ENCODE measurements at places on chromosomes 6 and 20. TPM values are rescaled to one million over a fixed set of nuclear protein-coding genes. Genes with fewer than 3 reads are reported as not detected.
A peak's percentile ranks its signal among the peaks of the same experiment; 100 is the strongest.

DNA sequence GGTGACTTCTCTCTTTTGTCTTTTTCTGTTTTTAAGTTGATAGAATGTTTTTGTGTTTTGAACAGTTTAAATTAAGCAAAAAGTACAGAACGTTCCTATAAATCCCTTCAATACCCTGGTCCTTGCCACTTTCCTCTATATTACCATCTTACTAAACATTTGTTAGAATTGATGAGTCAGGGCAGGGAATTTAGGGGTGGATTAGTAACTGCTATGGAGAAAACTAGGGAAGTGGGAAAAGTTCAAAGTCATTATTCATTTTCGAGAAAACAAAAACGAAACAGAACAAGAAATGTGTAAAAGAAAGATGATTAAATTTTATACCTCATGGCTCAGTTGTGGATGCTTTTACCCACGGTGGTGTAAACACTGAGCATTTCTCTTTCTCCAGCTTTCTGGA is 240.4 kb upstream of the SULF2 start:
- DNase-seq: no peak
- no peak overlapping the region for H3K4me3 ChIP-seq
- no peaks in the 10 kb centered on the region for H3K36me3 ChIP-seq

GRCh38 chr6:28485482-28485881 is 30.1 kb downstream of the GPX6 start:
- H3K4me1 ChIP-seq: peaks cover 18% of the 10 kb centered on the region
- H3K27ac ChIP-seq: no peak overlapping the region
- DNase-seq: no peak
- H3K4me3 ChIP-seq: no peak overlapping the region

DNA sequence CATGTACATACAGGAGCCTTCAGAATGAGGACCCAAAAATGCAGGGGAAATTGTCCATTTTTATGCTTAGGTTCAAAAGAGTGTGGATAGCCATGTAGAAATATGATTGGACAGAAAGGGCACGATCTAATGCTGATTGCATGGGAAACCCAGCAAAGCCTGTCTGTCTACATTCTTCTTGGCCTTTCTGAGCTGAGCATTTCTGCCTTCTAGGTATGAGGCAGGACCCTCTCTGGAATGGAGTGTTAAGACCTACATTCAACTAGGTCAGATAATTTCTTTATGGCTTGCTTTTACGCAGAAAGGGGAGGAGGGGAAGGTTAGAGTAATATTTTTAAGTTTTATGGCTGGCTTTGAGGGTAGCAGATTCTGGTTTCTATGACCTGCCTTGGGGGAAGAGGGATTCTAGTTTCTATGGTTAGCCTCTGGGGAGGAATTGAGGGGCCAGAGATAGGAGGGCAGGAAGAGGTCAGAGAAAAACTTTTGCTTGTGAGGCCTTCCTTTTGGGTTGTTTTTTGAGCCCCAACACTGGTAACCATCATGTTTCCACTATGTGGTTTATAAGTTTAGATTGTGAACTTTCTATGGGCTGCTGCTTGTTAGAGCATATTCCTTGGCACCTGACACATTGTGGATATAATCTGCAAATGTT is 63.5 kb downstream of the LYRM2 start:
- no peak overlapping the region for H3K27ac ChIP-seq
- H3K4me1 ChIP-seq: peaks cover 3% of the 10 kb centered on the region
- peaks cover 3% of the 10 kb centered on the region for H3K36me3 ChIP-seq

DNA sequence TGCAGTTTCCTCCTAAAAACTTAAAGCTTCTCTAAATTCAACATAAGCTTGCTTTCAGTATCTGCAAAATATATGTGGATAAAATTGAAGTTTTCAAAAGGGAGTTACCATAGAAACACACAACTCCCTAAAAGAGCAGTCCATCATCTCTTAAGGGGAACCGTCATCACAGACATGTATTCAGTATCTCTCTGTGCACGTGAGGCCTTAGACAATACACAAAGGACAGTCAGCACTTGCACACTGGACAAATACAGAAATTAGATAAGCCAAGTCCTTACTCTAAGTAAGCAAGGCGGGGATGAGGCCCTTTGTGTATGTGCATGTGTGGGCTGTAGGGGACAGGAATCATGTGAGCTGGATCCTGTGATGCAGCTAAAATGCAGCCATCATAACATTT is 136.6 kb downstream of the BACH2 start:
- no peaks in the 10 kb centered on the region for H3K36me3 ChIP-seq
- H3K4me1 ChIP-seq: peaks cover 87% of the 10 kb centered on the region
- peak overlapping the region; percentile 90 for H3K27ac ChIP-seq
- peak overlapping the region; percentile 59 for H3K4me3 ChIP-seq
- no peak for DNase-seq

GRCh38 chr6:7640607-7641577 is 50.9 kb downstream of the SNRNP48 start:
- H3K36me3 ChIP-seq: no peaks in the 10 kb centered on the region
- DNase-seq: no peak
- no peak overlapping the region for H3K27ac ChIP-seq
- no peaks in the 10 kb centered on the region for H3K4me1 ChIP-seq
- peaks cover 2% of the 10 kb centered on the region for H3K27me3 ChIP-seq

- no peaks in the 10 kb centered on the region for H3K36me3 ChIP-seq
- peak overlapping the region; percentile 56 for H3K4me3 ChIP-seq
- no peak for DNase-seq
These were observed 8.6 kb upstream of the GABBR1 start for GRCh38 chr6:29641430-29642148.

- peak overlapping the region; percentile 83 for H3K4me3 ChIP-seq
- H3K4me1 ChIP-seq: peaks cover 20% of the 10 kb centered on the region
- H3K36me3 ChIP-seq: no peaks in the 10 kb centered on the region
- peak overlapping the region; percentile 52 for H3K27ac ChIP-seq
- no peaks in the 10 kb centered on the region for H3K27me3 ChIP-seq
These were observed 98.9 kb downstream of the TBC1D7 start for GRCh38 chr6:13229205-13230085.

- no peaks in the 10 kb centered on the region for H3K4me1 ChIP-seq
- H3K4me3 ChIP-seq: no peak overlapping the region
These were observed 2.4 kb upstream of the DEFB114 start for GRCh38 chr6:49966334-49966733.

The CNKSR3 gene
- not detected for polyA plus RNA-seq

The PGK2 gene
- not detected for polyA plus RNA-seq

The STMND1 gene
- polyA plus RNA-seq: not detected

All from naive thymus-derived CD8-positive, alpha-beta T cell (primary cell).